Stimulated activated CD8-positive, alpha-beta memory T cell treated with anti-CD3 and anti-CD28 coated beads, Interleukin-7, amount 100 ng/mL, for 1 hour (primary cell): ENCODE measurements at places on chromosomes 11 and 22.

- DNase-seq: no peak
These were observed 11.6 kb downstream of the ATG13 start for GRCh38 chr11:46628961-46629360.

DNA sequence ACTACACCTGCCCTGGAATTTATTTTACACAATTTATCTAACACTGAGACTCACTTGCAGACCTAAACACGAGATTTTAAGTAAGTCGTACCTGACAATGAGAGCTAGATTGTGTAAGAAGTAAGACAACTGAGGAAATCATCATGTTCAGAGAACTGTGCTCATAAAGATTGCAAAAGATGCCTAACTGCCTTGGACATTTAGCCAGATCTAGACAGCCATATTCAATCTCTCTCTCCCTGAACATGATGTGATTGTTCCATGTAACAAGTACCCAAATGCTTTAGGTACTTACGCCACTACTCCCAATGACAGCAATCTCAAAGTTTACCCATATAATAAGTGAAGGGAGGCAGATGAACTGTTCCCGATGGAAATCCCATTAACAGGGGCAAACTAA is 209.8 kb upstream of the PITPNB start:
- DNase-seq: no peak

- no peak for DNase-seq
These were observed 3.7 kb downstream of the RRP7A start for GRCh38 chr22:42515896-42516295.

DNA sequence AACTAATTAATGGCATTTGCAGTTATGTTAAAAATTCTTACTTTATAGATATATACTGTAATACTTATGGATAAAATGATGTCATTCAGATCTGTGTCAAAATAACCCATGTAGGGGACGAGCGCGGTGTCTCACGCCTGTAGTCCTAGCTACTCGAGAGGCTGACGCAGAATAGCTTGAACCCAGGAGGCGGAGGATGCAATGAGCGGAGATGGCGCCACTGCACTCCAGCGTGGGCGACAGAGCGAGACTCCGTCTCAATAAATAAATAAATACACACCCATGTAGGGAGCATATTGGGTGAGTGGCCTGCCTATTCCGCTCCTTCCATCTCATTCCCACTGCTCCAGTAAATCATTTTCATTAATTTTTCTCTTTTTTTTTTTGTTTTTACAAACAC is 7.1 kb downstream of the SNU13 start:
- no peak for DNase-seq

DNA sequence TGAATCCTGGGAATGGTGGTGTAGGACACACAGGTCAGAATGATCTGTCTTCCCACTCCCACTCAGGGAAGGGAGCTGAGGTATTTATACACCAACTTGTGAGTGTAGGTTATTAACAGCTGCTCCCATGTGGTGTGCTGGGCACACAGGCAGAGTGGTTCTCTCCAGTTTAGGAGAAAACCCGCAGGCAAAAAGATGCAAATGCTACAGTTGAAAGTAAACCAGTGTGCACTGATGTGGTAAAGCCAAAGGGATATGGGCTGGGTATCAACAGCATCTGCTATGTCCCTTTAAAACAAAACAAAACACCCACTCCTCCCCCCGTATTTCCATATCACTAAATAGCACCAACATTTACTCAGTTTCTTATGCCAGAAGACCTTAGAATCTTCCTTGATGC is 75.4 kb upstream of the SYT13 start:
- DNase-seq: no peak

GRCh38 chr11:113242767-113243397 is 71.5 kb upstream of the TTC12 start:
- DNase-seq: no peak
